HuH-7 (cell line): ENCODE measurements at places on chromosomes 6 and 20.

- DNase-seq: peak; percentile 12
Measured at GRCh38 chr20:40265825-40266533, 423.1 kb downstream of the MAFB start.

GRCh38 chr20:36506253-36506652 lies 35.1 kb upstream of the MYL9 start:
- peak; percentile 58 for DNase-seq

DNA sequence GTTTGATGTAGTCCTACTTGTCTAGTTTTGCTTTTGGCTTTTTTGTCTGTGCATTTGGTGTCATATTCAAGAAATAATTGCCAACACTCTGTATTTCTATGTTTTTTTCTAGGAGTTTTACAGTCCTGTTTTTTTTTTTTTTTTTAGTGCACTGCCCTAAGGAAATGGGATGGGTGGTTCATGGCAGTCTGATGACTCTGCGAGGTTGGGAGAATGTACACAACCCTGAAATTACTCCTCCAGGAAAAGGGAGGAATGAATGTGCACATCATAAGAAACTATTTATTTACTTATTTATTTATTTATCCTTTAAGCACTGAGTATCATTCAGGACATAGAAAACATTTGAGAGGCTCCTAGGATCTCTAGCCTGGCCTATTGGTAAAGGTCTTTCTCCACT lies 15.2 kb upstream of the SLC17A5 start:
- no peak for DNase-seq

DNA sequence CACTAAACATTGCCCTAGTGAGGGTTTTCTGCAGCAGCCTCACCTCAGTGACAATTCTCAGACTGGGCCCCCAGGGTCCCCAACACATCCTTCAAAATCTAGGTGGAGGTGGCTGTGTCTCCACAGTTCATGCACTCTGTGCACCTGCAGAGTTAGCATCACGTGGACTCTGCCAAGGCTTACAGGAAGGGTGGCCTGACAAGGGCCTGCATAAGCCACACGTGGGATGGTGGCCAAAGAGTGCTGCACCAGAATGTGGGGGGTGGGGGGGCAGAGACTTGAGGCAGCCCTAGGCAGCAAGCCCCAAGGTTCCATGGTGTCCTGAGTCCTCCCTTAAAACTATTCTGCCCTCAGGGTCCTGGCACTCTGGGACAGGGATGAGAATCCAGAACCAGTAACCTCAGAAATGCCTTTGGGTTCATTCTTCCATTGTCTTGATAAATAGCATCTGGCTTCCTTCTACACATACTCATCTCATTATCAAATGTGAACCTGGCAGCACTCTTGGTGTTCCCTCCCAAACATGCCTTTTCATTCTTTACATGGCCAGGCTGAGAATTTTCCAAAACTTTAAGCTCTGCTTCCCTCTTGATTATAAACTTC lies 1.6 kb upstream of the SERPINB1 start:
- no peak for DNase-seq

DNA sequence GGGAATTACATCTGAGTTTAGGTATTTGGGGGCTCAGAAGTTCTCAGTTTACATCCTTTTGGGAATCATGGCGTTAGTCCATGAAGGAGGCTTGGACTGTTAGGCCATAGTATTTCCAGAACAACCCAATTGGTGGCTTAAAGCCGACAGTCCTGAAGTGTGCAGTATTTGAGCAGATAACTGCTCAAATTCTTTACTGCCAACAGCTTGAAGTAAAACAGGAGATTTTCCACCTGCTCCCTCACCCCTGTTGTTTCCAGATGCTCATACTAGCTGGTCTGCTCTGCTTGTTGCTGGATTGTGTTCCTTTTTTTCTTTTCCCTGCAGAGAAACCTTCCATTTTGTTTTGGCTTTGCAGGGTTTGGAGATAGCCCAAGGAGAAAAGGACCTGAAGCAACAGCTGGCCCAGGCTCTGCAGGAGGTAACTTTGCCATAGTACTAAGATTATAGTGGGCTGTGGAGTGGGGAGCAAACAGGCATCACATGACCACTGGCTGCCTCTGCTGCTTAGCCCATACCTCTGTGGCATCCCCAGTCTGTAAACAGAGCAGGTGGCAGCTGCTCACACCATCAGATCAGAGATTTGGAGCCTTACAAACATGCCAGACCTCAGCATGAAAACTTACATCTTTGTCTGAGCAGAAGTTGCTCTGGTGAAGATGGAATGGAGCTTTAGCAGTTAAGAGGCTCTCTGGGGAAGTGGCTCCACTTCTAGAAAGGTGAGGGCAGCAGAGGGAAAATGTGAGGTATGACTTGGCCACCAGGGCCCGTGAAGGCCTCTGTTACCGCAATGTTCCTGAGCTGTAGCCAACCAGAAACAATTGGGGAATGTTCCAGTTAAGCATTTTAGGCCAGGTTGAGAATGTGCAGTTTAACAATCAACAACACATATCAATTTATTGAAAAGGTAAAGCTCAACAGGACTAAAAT lies 17.6 kb downstream of the RNF8 start:
- no peak for DNase-seq

DNA sequence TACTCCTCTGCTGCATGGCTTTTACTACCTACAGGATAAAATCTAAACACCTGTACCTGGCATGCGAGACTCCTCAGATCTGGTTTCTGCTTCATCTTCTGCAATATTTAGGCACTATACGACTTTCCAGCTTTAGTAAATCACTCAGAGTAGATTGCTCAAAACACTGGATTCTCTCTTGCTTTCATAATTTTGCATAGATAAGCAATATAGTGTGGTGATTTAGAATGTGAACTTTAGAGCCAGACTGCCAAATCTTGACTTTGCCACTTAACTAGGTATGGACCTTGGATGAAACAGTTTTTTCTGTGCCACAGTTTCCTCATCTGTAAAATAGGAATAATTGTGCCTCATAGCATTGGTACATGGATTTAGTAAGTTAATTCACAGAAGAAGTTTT lies 28.9 kb downstream of the CEP57L1 start:
- DNase-seq: no peak

GRCh38 chr6:37011656-37012378 lies 6.4 kb downstream of the FGD2 start:
- DNase-seq: no peak
